A549 treated with CORT108297 at 1 μM for 4 hours (cell line): ENCODE measurements at places on chromosomes 13 and 19. TPM values are rescaled to one million over a fixed set of nuclear protein-coding genes. Genes with fewer than 3 reads are reported as not detected.

Gene ZNF813
- total RNA-seq, result 0.17 to 0.33 TPM (median 0.25 TPM) in 5 replicates

Gene ZNF132
- 0.08 to 0.10 TPM (median 0.09 TPM) in 5 replicates for total RNA-seq

Gene ZNF443
- total RNA-seq, result 0.80 to 1.1 TPM (median 0.92 TPM) in 5 replicates

Gene ZNF865
- total RNA-seq, result 7.3 to 13.8 TPM (median 12.5 TPM) in 5 replicates

Gene TNFRSF19
- total RNA-seq, result 2.8 to 3.6 TPM (median 3.2 TPM) in 5 replicates

Gene KIR2DL3
- not detected in 5 replicates for total RNA-seq

Gene LGI4
- 0.08 to 0.22 TPM (median 0.16 TPM) in 5 replicates for total RNA-seq

Gene ICAM5
- total RNA-seq, result 0.47 to 1.3 TPM (median 1.0 TPM) in 5 replicates

Gene CATSPERD
- total RNA-seq, result 0.08 TPM in 1 of 5 replicates, not detected in the others

Gene ATXN8OS
- total RNA-seq, result not detected in 5 replicates

Gene DOHH
- total RNA-seq, result 12.5 to 21.9 TPM (median 19.4 TPM) in 5 replicates
